Eye (tissue), 1 donor: ENCODE measurements at places on chromosomes 11 and 22.
A peak's percentile ranks its signal among the peaks of the same experiment; 100 is the strongest.

DNA sequence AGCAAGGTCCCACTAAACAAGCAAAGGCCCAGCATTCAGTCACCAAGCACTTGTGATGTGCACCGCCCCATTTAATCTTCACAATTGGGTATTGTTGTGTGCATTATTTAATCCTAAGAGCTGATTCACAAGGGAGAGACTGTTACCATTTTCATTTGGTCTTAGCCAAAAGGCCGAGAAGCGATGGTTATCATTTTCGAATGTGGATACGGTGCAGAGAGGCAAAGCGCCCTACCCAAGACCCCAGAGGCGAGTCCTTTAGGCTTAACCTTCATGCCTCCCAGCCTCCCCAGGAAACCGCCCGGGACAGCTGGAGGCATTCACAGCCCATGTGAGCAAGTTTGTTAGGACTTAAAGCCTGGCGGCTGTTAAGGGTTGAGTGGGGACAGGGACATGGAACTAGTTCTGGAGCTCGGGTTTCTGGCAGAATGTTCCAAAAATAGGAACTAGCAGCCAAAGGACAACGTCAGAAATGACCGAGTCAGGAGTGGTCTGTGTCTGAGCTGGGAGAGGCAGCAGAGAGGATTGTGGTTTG, 13.0 kb upstream of the UPK3A start:
- peak; percentile 30 for DNase-seq

- DNase-seq: no peak
These were observed 45.9 kb upstream of the WEE1 start for GRCh38 chr11:9527481-9528135.

GRCh38 chr11:69293819-69294505, at the start of gene MYEOV:
Gene MYEOV (plus strand): TSS chr11:69294155. CDS start chr11:69295355, 1,200 bp downstream.
- DNase-seq: no peak

DNA sequence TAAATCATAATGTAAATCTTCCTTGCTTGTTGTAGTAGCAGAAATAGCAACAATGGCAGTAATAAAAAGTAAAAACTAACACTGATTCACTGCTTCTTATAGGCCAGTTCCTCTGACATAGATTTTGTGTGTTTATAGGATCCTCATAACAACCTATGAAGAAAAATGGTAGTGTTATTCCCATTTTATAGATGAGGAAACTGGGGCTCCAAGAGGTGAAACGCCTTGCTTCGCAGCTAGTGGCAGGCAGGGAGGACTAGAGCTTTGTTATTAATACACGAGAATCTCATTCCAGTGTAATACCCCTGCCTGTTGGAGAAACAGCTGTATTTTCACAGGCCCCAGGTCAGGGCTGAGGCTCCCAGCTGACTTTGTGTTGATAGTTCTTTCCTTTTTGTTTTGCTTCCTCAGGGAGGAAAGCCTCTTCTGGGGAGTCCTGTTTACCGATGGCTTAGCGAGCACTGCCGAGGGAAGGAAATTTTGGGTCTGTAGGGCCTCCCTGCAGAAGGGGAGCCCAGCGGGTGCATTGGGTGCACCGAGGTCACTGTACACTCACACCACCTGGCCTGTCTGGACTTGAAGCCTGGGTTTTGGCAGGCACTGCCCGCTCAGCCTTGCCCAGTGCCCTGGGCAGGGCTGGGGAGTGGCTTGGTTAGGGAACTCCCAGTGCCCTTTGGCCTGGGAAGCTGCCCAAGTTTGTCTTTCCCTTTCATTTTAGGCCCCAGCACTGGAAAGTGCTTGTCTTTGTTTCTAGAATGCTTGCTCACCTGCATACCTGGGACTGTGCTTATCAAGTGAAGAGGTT, 13.5 kb downstream of the KIAA1671 start:
- DNase-seq: no peak

GRCh38 chr11:95299078-95299679, 68.2 kb upstream of the SESN3 start:
- peak; percentile 39 for DNase-seq

DNA sequence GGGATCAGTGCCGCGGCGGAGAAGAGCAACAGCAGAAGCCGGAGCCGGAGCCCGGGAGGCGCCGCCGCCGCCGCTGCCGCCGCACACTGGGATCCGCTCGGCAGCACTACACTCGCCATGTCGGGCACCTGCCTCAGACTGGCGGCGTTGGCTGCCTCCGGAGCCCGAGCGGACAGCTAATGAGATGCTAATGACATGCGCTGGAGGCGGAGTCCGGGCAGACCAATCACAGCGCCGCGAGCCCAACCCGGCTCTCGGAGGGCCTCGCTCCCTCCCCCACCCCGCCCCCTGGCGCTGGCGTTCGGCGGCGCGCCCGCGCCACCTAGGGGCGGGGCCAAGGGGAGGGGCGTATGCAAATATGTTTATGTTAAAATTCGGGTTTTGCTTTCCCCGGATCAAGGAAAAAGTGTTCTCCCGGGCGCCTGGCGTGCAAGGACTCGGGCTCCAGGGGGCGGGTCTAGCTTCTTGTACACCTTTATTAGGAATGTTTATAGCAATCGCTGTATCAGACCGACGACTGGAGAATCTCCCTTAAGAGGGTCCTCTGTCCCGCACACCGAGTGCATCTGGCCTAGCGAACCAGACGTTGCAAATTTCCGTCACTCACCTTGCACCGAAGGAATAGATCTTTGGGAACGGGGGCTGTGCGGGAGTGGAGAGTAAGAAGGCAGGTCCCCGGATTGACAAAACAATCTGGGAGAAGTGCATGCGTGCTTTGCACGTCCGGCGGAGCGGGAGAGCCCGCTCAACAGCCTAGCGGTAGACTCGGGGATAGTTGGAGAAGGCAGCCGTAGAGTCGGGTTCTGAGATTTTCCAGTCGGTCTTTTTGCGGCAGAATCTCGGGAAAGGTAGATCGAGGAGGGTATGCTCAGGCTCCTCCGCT, at the start of gene CADM1:
Gene CADM1 (minus strand): TSS at position 140 of the 883 bp plus-strand sequence.
- DNase-seq: peak; percentile 98

GRCh38 chr22:41231369-41231768, 9.4 kb downstream of the CHADL start:
- no peak for DNase-seq

DNA sequence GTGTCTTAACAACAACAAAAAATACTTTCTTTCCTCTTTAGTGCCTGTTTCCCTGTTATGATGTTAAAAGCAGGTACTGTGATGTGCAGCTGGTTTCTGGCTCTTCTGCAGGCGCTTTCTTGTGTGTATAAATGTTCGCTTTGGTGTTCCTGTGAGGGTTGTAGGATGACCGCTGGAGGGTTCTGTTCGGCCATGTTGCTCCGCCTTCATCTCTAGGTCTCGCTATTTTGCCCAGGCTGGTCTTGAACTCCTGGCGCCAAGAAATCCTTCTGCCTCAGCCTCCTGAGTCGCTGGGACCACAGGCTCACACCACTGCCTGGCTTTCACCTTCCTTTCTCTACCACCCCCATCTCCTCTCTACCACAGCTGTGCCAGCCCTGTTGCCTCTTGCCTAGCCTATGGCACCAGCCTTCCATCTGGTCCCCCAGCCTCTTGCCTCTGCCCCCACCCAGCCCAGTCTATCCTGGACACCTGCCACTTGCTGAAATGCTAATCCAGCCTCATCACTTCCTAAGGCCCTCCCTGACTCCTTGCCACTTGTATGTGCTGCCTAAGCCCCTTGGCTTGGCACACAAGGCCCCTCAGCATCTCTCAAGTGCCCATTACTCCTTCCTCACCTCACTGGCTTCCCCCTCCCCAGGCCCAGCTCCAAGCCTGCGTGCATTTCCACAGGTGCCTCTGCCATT, 5.5 kb downstream of the LRRC74B start:
- no peak for DNase-seq

DNA sequence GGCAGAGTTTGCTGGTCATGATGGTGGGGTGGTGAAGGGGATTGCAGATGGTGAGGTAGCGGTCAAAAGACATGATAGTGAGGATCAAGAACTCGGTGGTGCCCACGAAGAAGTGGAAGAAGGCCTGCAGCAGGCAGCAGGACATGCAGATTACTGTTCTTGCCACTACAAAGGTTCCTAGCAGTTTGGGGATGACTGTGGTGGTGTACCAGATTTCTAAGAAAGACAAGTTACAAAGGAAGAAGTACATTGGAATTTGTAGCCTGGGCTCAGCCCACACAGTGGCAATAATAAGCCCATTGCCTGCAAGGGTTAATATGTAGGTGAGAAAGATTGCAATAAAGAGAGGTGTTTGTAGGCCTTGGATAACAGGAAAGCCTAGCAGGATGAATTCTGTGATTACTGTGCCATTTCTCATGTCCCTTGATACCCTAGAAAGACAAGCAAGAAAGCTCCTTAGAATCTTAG, at the start of gene OR6X1:
Gene OR6X1 (minus strand): TSS at position 418 of the 468 bp plus-strand sequence. CDS start 0 bp downstream, at position 418.
- no peak for DNase-seq

- DNase-seq: no peak
These were observed 3.0 kb downstream of the LRFN4 start for GRCh38 chr11:66859686-66860448.
